Non-pigmented ciliary epithelial cell (primary cell): ENCODE measurements at places on chromosomes 6 and 20.

- DNase-seq, result peak; percentile 26
Measured at GRCh38 chr6:133889557-133890403, 867 bp downstream of the TCF21 start.

GRCh38 chr6:139144490-139145085 lies 9.7 kb downstream of the HECA start:
- no peak for DNase-seq

DNA sequence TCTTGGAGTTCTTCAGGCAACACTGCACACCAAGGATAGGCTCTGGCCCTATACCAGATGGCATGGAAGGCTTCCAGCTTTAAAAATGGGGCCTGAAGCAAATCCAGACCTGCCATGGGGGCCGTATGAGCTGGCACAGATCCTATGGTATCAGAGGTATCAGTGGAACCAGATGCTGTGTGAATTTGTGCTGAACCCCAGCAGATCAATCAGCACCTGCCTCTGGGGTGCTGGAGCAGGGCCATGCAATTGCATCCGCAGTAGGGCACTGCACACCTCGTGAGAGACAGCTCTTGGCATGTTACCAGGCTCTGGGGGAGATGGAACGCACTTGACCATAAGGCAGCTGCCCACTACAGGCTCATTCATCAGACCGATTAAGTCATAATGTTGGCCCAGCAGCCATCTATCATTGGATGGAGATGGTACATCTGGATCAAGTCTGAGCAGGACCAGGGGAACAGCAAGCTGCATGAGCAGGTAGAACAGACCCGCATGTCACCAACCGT lies 221.5 kb downstream of the MYLK4 start:
- no peak for DNase-seq

DNA sequence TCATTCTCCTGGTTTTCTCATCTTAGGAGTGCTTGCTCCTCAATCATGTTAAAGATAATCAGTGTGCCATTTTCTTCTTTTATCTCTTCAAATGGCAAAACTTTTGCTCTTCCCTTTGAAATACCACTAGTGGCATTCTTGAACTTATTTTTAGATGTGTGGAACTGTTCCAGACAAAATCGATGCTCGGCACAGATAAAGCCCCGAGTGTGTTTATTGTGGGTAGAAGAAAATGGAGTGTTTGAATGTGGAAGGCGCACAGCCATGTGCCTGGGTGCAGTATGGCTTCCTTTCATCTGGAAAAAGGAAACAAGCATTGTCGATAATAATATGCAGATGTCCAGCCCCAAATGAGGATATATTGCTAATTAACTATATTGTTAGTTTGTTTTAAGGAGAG lies 42.4 kb downstream of the ISM1 start:
- DNase-seq, result no peak

GRCh38 chr6:70954750-70955149 lies 2.1 kb downstream of the B3GAT2 start:
- DNase-seq, result no peak

GRCh38 chr6:7406743-7407142 lies 17.1 kb downstream of the RIOK1 start:
- no peak for DNase-seq

- DNase-seq, result no peak
Measured at GRCh38 chr6:44569131-44569530, 181.6 kb downstream of the CDC5L start.

DNA sequence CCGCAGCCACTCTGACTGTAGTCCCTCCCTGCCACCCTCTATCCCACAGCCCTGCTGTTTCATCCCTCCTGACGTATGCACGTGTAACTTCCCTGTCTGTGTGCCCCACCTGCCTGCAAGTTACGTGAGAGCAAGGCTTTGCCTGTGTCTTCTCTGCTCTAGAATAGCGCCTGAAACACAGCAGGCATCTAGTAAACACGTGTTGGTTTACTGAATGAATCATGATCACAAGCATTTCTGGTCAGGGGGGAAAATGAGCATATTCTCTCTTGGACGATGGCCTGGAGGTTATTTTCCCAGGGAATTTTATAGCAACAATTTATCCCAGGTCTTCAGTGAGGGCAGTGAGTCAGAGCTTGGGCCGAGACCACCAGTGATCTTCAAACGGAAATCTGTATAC lies 38.3 kb downstream of the PSMG4 start:
- no peak for DNase-seq

DNA sequence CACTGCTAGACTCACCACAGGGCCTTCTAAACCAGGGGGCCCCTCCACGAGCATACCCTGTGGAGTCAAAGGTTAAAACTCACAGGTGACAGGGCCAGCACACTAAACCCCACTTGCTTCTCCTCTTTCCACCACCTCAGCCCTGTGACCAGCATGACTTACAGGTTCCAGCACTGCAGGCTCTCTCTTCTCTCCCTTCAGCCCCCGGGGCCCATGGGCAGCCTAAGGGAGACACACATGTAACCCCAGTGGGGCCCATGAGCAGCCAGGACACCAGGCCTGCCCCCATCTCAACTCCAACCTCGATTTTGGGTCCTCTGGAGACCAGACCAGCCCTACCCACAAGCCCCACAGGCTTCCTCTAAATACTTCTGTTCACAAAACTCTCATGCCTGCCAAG lies 28.0 kb downstream of the HLA-DPB1 start:
- no peak for DNase-seq

DNA sequence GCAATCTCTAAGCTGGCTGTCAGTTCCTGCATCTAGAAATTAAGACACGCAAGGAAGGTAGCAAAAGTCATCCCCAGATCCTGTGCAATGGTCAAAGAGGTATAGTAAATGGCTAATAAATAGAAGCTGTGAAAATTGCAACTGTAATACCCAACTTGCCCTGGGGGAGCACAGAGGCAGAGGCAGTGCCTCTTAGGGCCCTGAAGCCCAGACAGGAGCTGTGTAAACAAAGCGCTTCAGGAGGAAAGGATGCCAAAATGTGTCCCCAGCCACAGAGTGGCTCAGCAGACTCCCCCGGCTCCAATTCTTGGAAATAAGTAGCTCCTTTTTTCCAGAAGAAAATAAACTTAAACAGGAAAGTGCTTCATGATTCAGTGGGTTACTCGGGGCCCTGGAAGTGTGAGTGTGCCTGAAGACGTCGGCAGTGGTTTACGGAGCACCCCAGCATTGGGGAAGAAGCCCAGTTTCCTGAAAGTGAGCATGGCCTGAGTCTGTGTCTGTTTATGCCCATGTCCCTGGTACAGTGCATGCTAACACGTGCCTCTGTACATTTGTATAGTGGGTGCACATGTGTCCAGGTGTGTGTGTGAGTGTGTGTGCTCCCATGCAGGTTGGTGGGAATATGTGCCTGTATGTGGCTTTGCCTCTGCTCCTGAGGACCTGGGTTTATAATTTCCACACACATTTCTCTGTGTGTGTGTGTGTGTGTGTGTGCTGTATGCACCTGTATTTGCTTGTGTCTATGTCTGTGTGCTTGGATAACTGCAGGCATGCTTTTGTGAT lies 246.7 kb downstream of the MAFB start:
- DNase-seq, result no peak

GRCh38 chr6:10373642-10374359 lies 41.1 kb downstream of the TFAP2A start:
- peak; percentile 1 for DNase-seq

DNA sequence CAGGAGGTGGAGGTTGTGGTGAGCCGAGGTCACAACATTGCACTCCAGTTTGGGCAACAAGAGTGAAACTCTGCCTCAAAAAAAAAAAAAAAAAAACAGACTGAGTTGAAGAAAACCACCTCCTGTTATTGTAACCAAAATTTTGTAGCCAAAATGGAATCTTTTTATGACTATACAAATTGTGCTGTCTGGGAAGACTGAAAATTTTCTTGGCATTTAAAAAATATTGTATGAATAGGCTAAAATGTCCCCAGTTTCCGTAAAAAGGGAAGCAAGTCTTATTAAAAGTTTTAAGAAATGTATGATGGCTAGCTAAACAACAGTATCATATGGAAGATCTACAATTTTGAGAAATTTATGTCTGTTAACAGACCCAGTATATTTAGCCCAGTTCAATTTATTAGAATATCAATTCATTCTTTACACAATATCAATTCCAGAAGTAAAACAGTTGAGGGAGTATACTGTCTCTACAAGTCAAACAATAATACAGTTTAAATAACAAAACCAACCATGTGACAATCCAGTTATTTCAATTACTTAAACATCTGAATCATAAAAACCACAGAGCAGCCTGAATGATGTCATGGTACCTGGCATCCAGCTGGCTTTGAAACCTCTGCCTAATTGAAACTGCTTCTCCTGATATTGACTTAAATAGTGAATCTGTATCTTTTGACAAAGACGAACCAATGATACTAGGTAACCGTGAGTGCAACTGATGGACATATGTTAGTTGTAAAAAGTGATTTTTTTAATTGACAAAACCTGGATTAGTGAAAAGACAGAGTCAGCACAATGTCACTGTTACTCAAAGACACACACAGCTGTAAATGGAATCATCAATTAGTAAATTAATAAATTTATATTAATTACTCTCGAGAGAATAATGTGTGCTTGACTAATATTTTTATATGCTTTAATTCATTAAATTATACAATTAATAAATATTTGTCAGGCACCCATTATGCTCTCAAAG lies 166.6 kb upstream of the MARCKS start:
- peak; percentile 81 for DNase-seq

DNA sequence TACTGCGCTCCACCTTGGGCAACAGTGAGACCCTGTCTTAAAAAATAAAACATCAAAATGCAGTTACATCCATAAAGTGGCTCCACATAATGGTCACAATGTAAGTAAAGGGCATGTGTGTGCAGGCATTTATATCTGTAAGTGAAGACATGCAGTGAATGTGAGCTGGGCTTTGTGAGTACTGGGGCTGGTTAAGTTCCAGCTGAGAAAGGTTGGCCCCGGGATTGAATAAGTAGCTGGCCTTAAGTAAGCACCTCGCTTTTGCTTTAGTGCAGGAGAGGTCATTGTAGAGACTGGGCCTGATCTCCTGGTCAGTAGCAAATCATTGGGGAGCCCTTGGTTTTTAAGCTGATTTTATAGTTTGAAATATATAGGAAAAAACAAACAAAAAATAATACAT lies 8.0 kb downstream of the QKI start:
- no peak for DNase-seq

DNA sequence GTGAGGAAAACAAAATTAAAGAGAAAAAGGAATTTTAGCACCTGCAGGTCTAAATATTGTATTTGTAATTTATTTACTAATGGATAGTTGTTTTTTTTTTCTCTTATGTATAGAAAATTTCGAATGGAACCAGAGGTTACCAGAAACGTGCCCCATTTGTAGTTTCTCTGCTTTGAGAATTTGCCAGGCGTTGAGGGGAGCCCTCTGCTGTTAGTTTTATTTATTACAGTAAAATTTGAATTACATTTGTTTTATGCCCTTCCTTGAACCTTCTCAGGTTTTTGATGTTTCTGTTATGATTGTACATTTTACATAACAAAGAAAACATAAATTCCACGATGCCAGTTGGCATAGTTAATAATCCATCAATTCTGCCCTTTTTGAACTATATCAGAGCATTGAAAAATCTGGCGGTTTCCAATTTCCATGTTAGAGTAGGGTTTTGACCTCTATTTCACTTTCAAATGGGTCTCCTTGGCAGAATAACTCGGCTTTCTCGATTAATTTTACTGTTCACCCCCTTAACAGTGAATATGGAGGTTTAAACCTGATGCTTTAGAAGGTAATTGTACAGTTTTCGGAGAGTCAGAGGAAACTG lies 35.1 kb upstream of the RFPL4B start:
- DNase-seq, result no peak

- no peak for DNase-seq
Measured at GRCh38 chr6:166143011-166143410, 24.6 kb downstream of the TBXT start.

DNA sequence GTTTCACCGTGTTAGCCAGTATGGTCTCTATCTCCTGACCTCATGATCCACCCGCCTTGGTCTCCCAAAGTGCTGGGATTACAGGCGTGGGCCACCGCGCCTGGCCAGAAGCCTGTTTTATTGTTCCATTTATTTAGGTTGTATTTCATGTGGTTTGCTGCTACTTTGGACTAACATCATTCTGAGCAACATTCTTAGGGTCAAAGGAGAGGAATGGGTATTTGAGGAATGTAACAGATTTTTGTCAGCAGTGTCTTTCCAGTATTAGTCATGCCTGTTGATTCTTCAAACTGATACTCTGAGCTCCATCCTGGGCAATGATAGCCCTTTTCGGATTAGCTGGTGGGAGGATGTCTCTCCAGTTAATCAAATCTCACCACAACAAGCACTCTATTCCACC lies 213.0 kb upstream of the CITED2 start:
- peak; percentile 93 for DNase-seq

GRCh38 chr6:32045811-32046449 lies 7.7 kb downstream of the CYP21A2 start:
- no peak for DNase-seq

- DNase-seq, result no peak
Measured at GRCh38 chr6:31546339-31546957, at the start of gene ATP6V1G2. TSS of gene ATP6V1G2 (minus strand) at chr6:31546608. CDS start at chr6:31546559, 49 bp downstream.

GRCh38 chr20:35952480-35953386 lies 1.6 kb downstream of the SCAND1 start:
- DNase-seq, result no peak

- no peak for DNase-seq
Measured at GRCh38 chr6:15708231-15708630, 45.4 kb upstream of the DTNBP1 start.

DNA sequence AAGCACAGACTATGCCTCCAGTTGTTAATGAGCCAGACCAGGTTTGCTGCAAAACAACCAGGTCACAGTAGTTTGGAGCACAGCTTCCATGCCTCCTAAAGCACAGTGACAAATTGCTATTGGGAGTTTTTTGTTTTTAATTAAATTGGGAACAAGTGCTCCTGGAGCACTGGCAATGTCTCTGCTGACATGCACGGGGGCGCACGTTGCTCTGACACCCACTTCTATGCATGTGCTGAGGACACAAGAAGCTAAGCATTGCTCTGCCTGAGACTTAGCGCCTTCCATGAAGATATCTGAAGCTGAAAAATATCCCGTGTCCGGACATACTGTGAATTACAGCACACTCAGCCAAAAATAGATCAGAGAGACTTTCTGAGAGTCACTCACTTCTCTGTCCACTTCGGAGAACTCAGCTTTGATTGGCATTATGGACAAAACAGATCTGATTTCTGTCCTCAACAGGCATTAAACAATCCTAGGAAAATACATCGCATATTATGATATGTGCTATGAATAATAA lies 18.6 kb upstream of the GGTLC1 start:
- DNase-seq, result no peak

GRCh38 chr6:20716865-20717264 lies 182.6 kb downstream of the CDKAL1 start:
- no peak for DNase-seq

GRCh38 chr20:49766979-49767521 lies 45.6 kb upstream of the SLC9A8 start:
- no peak for DNase-seq

GRCh38 chr6:77450924-77451323 lies 12.4 kb downstream of the HTR1B start:
- no peak for DNase-seq

GRCh38 chr6:56759521-56759920 lies 116.8 kb upstream of the DST start:
- no peak for DNase-seq

GRCh38 chr6:47335466-47335865 lies 25.8 kb upstream of the TNFRSF21 start:
- DNase-seq, result no peak

- DNase-seq, result no peak
Measured at GRCh38 chr6:118565311-118565960, 17.3 kb downstream of the PLN start.

- no peak for DNase-seq
Measured at GRCh38 chr6:39353698-39354315, 31.3 kb upstream of the KCNK16 start.

- DNase-seq, result no peak
Measured at GRCh38 chr6:41546475-41546865, 289 bp downstream of the FOXP4 start.
